ENCODE measurements at places on chromosomes 16 and 17. TPM values are rescaled to one million over a fixed set of nuclear protein-coding genes. Genes with fewer than 3 reads are reported as not detected.

KRTAP1-5 gene
- total RNA-seq, result not detected

NEURL4 gene
- total RNA-seq, result 35.4 TPM

KRTAP9-4 gene
- not detected for total RNA-seq

PHOSPHO1 gene
- 2.6 TPM for total RNA-seq

Measured in cerebellum (tissue), 4 donors.